ENCODE measurements at places on chromosomes 1 and 21.

GRCh38 chr21:36914244-36915013 is 52.0 kb downstream of the HLCS start:
- DNase-seq: no peak

- DNase-seq: no peak
These were observed 159.5 kb downstream of the RRAGC start for GRCh38 chr1:38700077-38700470.

- no peak for DNase-seq
These were observed 21.0 kb downstream of the TP53BP2 start for GRCh38 chr1:223824712-223825111.

- no peak for DNase-seq
These were observed 4.8 kb upstream of the IL24 start for GRCh38 chr1:206892351-206892984.

DNA sequence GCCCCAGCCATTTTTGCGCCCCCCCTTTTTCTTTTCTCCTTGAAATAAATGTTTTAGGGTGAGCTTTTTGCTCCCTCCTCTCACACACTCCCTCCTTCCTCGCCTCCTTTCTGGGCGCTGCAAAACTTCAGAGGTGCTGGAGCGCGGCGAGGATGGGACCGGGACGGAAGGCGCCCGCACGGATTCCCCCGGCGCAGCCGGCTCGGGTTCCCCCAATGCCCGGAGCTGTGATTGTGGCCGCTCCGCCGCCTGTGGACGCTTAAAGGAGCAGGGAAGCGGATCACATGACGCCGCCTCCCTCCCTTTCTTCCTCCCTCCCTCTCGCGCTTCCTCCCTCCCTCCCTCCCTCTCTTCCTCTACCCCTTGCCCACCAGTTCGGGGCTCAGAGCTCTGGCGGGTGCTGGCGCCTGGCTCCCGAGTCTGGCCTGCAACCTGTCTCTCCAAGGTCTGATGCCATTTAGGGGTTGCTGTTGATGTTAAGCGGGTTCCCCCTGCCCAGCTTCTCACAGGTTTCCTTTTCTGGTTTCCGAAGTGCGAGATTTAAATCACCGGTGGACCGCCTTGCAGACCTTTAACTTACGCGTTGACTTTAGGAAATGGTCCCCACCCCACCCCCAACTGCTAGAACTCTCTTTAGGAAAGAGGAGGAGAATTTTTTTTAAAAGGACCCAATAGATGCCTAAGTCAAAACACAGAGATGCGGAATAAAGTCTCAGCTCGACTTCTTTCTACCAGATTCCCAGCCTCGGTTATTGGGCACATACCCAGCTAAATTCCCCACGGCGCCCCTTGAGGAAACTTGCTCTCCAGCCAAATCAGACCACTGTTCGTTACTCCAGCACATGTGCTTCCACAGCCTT is at the start of gene WLS:
Gene WLS, minus strand, starts transcription at position 235 of the 860 bp plus-strand sequence. Its CDS starts 224 bp downstream, at position 11.
- no peak for DNase-seq

DNA sequence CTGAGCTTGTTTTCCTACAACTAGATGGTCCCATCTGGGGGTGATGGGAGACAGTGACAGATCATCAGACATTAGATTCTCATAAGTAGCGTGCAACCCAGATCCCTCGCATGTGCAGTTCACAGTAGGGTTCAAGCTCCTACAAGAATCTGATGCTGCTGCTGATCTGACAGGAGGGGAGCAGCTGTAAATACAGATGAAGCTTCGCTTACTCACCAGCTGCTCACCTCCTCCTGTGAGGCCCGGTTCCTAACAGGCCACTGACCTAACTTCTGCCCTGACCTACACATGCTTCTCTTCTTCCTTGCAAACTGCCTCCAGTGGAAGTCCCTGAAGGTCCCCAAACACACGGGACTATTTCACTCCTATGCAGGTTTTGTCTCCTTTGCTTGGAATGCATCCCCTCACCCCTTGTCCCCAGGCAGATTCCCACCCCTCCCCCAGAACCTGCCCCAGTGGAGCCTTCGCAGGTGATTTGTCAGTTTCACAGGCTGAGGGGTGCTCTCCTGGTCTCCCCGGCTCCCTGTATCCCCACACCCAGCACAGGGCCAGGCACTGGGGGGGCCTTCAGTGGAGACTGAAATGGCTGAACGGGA is 5.7 kb upstream of the ZBTB48 start:
- no peak for DNase-seq

GRCh38 chr1:145995148-145995881 is 1.1 kb downstream of the TXNIP start:
- DNase-seq: no peak

DNA sequence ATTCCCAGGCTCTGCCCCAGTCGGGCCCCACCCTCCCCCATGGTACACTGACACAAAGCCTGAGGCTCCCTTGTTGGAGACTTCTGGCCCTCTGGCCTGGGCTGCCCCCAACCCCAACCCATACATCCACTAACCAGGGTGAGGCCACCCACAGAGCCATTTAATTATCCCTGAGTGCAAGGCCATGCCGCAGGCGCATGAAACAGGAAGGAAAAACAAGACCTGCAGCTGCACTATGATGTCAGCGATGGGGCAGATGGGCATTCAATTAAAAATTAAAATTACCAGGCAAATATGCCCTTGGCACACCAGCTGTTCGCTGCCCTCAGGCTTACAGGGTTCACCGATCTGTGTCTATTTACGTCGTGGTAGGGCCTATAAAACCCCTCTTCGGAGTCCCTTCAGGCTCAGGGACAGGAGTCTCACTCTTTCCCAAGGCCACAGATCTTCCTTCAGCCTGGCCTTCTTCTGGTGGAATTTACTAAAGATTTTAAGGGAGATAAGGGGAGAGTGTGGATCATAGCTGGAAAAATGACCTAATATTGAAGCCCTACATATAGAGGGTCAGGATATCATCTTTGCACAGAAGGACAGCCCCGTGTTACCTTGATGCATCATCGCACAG is 29.6 kb upstream of the RGS16 start:
- no peak for DNase-seq

- no peak for DNase-seq
These were observed 125.9 kb upstream of the IRF2BP2 start for GRCh38 chr1:234735916-234736315.

DNA sequence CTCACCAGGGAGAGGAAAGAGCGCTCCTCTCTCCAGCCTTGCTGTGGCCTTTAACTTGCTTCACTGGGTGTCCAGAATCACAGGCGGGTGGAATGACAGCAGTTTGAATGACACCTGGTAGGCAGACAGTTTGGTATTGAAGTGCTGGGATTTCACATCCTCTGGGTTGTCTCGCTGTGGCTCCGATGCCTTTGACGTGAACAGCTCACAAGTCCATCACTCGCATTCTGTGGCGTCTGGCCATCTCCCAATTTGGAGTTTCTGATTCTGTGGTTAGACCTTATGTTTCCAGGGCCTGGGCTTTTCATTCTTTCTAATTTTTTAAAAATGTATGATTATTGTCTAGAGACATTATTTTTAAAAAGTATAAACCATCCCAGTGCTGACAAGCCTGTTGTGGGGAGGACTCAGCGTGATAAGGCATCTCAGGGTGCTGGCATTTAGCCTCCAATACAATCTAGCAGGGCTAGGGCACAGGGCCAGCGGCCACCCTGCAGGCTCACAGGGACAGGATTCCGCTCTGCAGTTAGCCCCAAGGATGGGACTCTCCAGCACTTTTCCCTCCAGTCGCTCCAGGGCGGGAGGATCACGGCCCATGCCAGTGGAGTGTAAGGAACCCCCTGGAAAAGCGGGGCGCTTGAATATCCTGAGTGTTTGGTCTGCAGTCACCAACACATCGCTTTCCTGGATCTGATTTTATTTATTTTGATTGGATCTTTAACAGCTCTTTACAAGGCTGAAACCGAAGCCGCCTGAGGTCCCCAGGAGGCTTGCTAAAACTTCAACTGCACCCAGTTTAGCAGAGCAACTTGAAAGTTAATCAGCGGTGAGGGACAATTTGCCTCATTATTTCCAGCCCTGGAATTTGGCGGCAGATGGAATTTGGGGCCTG is 178.3 kb downstream of the TRABD2B start:
- DNase-seq: no peak

DNA sequence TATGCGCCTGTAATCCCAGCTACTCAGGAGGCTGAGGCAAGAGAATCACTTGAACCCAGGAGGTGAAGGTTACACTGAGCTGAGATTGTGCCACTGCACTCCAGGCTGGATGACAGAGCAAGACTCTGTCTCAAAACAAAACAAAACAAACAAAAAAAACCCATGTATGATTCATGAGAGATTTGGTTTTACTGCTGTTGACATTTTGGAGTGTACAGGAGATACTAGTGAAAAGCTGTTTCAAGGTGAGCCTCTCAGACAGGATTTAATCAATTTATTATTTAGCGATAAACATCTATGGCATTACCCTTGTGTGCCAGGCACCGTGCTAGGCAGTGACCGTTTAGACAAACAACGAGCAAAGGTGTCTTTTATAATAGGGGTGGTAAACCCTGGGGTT is 16.5 kb downstream of the LHX4 start:
- no peak for DNase-seq

GRCh38 chr1:209607102-209607794 is 23.7 kb downstream of the CAMK1G start:
- DNase-seq: no peak

DNA sequence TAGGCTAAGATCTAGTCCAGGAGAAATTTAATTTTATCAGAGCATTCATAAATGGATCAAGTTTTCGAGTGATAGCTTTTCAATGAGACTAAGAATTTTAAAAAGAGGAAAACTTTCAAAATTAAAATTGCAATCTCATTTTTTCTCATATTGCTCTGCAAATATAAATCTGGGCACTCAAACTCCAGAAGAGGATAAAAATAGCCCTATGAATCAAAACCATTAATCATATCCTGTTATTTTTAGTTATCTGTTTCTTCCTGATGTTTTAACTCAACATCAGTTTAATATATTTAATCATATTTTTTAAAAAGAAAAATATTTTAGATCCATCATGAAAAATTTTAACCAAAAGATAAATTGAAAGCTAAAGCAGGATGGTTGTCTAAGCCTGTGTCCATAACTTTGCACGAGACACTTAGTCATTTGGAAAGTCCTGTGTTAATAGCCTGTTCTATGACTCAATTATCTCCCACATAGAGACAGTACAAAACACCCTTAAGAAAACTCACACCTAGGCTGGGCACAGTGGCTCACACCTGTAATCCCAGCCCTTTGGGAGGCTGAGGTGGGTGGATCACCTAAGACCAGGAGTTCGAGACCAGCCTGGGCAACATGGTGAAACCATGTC is 17.1 kb upstream of the PRRC2C start:
- DNase-seq: no peak

DNA sequence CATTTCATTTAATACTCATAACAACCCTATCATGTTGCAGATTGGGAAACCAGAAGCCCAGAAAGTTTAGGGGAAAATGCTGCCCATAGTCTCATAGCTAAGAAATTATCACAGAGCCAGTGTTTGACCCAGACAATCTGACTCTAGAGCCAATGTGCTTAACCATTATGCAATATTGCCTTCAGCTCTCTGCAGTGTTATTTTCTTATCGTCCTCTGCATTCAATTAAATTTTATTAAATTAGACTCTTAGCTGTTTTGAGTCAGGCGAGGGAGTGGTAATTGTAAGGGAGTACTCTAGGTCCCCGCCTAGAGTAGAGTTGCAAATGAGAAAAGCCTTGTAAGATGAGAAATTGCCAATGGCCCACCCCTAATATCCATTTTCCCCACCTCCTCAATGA is 191.1 kb downstream of the TTLL7 start:
- DNase-seq: no peak

- DNase-seq: no peak
These were observed 5.0 kb downstream of the OR10J1 start for GRCh38 chr1:159444511-159444910.

GRCh38 chr1:58754073-58754613 is 29.7 kb downstream of the JUN start:
- DNase-seq: no peak

- DNase-seq: no peak
These were observed 45.6 kb downstream of the IRF2BP2 start for GRCh38 chr1:234564035-234565029.

- DNase-seq: no peak
These were observed 51.7 kb downstream of the WNT9A start for GRCh38 chr1:227895828-227896685.

- DNase-seq: no peak
These were observed 216.7 kb downstream of the TRABD2B start for GRCh38 chr1:47780469-47780995.

- DNase-seq: no peak
These were observed 81.7 kb downstream of the DDX20 start for GRCh38 chr1:111837393-111837792.

DNA sequence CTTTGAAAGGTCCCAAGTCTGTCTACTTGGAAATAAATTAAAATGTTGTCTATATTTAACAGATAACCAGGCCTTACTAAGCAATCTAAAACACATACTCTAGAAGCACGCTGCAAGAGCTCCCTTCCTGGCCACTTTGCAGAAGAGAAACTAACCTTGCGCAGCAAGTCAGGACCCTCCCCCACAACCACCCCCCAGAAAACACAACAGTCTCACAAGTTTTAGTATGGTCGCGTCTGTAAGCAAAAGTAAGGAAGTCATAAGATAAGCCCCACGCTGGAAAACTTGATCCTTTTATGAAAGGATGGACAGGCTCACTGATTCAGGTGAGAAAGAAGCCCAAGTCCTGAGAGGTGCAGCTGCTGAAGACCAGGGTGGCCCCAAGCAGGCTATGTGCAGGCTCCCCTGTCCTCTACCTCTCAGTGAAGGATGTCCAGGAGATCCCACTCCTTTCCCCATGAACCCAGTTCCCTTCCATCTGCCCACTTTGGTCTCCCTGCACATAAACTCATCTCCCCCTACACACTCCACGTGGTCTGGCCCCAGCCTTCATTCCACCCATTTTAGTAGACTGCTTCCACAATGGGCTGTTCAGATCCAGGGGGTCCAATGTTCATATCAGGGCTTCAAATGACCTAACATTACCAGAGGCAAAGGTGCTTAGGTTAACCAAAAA is 23.8 kb downstream of the HIVEP3 start:
- no peak for DNase-seq

- DNase-seq: no peak
These were observed 26.6 kb downstream of the SMAP2 start for GRCh38 chr1:40399984-40400704.

DNA sequence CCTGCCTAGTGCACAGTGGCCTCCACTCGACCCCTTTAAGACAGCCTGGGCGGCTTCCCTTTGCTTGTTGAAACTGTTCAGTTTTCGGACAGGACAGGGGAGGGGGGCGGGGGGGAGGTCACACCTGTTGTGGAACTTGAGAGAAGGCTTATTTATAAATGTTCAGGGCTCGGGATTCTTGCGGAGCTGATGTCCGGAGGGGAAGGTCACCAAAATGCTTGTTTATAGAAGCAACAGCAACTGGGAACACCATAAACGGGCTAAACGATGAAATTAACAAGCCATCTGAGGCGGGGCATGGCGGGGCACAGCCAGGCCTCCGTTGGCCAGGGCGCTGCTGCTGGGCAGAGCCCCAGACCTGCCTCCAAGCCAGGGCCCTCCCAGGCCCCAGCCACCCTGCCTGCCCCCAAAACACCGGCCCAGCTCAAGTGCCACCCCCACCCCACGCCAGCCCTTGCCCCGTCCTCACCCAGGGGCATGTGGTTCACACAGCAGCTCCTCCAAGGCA is 59.8 kb upstream of the CASZ1 start:
- no peak for DNase-seq

GRCh38 chr1:151988405-151988923 is 5.2 kb downstream of the S100A10 start:
- DNase-seq: no peak

GRCh38 chr1:41656068-41656467 is 171.6 kb upstream of the EDN2 start:
- DNase-seq: no peak

Data from stimulated activated CD4-positive, alpha-beta T cell treated with anti-CD3 and anti-CD28 coated beads, Interleukin-12 subunit alpha, Interleukin-12 subunit beta, amount 100 ng/mL, for 4 hours (primary cell).